GM03348 (cell line): ENCODE measurements at places on chromosomes 4 and X.

- no peak for DNase-seq
Measured at GRCh38 chrX:149721778-149722177, 9.9 kb downstream of the MAGEA11 start.

DNA sequence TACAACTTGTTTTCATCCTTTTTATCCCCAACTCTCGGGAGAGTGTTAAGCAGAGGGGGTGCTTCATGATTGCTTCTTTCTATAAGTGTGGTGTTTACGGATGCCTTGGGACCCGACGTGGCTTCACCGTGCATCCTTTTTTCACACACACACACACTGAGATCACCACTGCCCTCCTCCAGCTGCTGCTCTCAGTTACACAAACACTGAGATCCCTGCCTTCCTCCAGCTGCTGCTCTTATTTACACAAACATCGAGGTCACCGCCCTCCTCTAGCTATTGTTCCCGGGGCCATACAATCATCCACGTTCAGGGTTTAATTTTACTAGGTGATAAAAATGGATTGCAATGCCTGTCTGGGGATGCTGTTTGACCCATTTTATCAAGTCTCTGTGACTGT lies 155.4 kb upstream of the FAM9B start:
- no peak for DNase-seq

GRCh38 chr4:20384456-20384855 lies 132.8 kb downstream of the SLIT2 start:
- no peak for DNase-seq

GRCh38 chrX:36480441-36480990 lies 527.6 kb upstream of the FAM47C start:
- DNase-seq, result no peak
